Inflammatory macrophage (primary cell): ENCODE measurements at places on chromosomes 5 and 9.

DNA sequence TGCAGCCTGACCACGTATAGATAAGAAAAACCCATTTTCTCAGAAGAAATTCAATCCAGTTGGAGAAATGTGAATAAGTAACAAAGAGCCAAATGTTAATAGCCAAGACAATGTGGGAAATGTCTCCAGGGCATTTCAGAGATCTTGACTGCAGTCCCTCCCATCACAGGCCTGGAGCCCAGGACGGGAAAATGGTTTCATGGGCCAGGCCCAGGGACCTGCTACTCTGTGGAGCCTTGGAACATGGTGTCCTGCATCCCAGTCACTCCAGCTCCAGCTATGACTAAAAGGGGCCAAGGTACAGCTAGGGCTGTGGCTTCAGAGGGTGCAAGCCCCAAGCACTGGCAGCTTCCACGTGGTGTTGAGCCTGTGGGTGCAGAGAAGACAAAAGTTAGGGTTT is 490.0 kb downstream of the CYLC2 start:
- no peak for DNase-seq

DNA sequence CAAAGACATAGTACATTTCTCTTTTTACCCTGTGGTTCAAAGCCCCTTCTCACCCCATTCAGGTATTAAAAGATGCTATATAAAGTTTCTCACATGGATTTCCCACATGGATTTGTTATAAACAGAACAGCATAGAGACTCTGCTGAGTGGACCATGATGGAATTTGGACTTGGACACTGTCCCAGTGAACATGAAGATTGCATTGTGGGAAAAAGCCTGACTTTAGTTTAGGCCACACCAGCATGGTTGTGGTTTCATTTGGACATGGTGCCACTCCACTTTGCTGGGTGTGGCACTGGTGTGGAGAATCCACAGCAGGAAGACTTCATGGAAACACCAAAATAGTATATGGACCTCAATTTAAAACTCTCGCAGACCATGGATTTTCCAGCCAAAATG is 124.6 kb downstream of the ARHGAP26 start:
- no peak for DNase-seq

DNA sequence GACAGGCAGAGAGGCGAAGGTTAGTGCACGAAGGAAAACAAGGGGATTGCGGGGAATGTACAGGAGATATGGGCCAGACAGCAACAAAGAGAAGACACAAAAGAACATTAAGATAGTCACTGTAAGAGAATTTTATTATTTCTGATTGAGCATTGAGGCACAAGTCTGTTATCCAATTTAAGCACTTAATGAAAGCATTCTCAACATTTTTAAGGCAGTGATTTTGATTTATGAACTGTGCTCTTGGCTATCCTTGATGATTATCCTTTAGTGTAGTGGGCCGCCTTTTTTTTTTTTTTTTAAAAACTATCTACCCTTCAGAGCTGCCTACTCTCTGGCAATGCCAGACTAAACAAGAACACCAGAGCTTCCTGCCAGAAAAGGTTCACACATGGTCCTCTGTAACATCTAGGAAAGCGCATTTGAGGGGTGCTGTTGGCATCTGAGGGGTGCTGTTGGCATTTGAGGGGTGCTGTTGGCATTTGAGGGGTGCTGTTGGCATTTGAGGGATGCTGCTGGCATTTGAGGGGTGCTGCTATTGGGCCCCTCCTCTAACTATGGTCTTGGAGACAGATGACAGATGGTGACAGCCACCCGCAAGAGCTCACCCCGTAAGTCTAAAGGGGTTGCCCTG is 3.0 kb downstream of the DAP start:
- DNase-seq: no peak

DNA sequence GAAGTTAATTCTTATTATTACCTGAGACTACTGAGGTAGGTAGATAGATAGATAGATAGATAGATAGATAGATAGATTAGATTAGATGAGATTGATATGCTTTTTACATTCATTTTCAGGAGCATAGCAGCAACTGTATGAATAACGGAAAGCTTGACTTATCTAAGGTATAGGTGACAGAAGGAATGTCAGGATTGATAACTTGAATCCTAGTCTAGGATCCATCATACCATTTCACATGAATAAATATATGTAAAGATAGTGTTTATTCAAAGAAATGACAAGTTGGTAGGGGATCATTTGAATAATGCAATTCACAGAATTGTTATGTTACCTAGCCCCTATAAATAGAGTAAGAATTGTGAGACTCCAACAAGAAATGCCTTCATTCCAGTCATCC is 1008.2 kb downstream of the CDH12 start:
- DNase-seq: no peak

DNA sequence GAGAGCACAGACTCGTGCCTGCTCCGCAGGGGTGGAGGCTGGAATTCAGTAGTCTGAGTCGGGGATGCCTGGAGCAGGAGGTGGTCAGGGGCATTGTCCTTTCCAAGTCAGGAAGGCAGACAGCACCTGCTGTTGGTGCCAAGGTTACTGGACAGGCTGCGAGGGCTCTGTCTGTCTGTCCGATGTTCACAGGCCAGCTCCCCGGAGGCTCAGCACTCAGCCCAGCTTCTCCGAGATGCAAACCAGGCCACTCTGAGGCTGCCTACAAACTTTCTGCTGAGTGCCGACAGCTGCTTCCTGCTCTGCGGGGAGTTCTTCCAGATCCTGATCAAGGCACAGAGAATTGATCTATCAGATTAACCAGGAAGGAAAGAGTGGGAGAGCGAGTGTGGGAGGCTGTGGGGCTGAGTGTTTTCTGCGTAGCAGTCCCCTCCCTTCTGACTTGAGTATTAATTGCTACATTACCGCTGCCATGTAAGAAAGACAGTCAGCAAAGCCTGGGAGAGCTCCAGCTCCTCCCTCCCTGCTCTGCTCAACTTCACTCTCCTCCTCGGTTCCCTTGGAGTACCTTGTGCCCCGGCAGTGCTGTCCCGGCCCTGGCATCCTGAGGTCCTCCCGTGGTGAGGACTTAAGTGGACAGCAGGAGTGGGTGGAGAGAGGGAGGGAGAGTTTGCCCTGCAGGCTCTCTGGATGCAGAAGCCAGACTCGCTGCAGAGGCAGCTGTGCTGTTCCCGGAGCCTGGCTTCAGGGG is 36.0 kb downstream of the KCNMB1 start:
- peak; percentile 21 for DNase-seq

DNA sequence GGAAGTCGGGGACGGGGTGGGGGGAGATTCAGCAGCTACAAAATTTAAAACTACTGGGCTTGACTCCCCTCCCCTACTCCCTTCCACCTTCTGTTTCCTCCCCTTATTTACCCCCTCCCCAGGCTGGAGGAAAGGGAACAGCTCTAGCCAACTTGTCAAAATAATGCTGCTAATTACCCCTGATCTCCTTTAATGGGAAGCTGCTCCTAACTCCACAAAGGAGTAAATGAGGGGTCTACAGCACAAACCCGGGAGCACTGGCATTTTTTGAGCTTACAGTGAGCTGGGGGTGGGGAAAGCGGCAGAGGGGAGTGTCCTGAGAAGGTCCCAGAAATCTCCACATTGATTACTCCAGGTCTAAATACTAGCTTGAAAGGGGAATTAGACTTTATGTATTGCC is 3.1 kb downstream of the PTCH1 start:
- no peak for DNase-seq

GRCh38 chr5:172082180-172082579 is 75.7 kb upstream of the FBXW11 start:
- DNase-seq: no peak

- DNase-seq: peak; percentile 4
Observed at GRCh38 chr5:52007230-52007858, 624.1 kb downstream of the ISL1 start.

DNA sequence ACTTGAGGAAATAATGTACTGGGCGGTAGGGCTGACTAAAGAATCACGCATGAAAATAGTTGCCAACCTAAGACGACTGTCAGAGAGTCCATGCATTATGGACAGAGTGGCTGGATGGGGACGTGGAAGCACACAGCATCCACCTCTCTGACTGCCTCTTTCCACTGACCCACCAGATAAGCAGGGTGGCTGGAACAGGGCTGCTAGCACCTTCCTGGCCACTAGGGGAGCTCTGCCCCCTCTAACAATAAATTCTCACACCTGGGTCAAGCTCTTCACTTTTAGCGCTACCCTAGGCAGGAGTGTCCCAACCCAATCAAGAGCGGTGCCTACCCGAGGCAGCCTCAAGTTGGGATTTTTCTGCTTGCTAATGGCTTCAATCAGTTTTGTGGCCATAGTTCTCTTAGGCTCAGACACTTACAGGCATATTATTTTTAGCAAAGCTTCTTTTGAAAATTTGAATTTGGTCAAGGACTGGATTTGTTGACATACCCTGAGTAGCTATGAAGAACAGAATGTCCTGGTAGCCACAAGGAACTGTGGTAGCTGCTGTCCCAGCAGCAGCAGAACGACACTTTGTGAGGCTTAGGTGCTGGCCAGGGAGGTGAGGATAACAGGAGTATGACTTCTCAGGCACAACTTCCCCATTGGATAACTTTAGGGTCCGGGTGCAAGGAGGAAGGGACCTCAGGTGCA is 6.9 kb upstream of the TPM2 start:
- DNase-seq: peak; percentile 48

DNA sequence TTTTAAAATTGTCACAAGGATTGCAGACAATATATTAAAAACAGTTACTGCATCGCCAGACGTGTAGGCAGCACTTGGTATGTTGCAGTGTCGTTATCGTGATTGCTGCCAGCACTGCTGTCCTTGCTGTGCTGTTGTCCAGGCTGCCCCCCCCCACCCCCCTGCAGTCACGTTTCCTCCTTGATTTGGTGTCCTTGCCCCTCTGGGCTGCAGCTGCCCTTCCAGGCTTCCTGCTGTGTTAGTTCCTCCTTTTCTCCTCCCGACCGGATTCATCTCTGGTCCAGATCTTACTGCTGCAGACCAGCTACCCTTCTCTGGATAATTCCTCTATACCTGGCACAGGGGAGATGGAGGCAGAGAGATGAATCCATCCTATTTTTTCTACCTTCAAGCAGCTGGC is 298.9 kb downstream of the TRIM32 start:
- DNase-seq: no peak

DNA sequence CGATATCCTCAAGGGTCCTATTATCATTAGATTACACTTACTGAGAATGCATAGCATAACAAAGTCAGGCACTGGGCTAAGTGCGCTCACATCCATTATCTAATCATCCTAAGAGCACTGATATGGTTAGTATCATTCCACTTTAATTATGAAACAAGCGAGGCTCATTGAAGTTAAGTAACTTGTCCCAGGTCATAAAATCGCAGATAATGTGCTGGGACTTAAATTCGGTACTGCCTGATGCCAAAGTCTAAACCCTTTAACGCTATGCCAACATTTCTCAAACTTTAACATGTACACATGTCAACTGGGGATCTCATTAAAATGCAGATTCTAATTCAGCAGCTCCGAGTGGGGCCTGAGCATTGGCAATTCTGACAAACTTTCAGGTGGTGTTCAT is 204.7 kb downstream of the PTTG1 start:
- no peak for DNase-seq

DNA sequence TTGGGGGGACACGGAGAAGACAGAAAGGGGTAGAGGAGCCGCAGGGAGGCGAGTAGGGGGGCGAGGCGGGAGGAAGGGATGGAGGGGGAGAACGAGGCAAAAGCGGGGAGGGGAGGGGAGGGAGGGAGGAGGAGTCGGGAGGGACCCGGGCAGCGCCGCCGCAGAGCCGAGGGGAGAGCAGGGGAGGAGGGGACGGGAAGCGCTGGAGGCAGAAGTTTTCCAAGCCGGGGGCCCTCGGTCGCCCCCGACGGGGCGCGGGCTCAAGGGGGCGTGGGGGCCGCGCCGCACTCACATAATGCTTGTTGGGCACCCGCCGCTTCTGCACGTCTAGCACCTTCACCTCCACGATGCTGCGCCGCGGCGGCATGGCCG is 353 bp downstream of the SH3PXD2B start:
- DNase-seq: no peak

- DNase-seq: no peak
Observed at GRCh38 chr5:180742727-180743126, 2.9 kb upstream of the OR2Y1 start.

DNA sequence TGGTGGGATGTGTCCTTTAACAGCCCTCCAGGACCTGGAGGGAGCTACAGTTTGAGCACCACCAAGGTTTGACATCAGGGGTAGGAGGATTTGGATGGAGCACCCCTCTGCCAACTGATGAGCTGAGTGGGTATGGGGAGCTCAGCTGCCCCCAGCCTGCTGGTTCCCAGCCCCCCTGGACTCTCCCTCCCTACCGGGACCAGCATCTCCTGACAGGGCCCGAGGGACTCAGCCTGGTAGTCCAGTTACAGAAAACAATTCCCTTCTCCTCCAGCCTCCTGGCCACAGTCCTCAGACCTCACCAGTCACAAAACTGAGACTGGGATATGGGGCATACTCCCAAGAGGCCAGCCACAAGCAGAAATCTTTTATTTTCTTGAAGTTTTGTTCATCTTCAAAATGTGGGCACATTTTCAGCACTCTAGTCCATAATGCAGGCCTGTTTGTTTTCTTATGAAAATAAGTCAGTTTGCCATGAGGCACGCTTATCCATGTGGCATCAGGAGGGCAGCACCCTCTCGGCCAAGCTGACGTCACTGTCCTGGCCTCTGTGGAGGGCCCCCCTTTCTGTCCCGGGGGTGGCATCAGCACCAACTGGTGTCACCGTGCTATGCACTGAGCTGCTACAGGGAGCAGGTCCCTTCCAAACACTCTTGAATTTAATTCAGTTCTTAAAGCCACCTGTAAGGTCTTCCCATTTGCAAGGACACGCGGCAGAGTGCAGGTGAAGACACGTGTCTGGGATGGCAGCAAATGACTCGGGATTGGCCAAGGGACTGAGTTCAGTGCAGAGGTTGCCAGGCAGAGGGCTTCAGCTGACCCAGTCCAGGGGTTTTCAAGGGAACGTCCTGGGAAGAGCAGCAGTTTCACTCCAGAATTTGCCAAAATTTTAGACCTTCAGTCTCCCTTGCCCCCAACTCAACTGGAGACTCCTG is 187.6 kb downstream of the GADD45G start:
- DNase-seq: no peak
